Activated CD4-positive, CD25-positive, alpha-beta regulatory T cell treated with anti-CD3 and anti-CD28 coated beads, Interleukin-2, amount 50 U/mL, for 72 hours (primary cell): ENCODE measurements at places on chromosomes 12 and 14.

GRCh38 chr12:1322821-1323220 lies 271.6 kb downstream of the FBXL14 start:
- DNase-seq: no peak

DNA sequence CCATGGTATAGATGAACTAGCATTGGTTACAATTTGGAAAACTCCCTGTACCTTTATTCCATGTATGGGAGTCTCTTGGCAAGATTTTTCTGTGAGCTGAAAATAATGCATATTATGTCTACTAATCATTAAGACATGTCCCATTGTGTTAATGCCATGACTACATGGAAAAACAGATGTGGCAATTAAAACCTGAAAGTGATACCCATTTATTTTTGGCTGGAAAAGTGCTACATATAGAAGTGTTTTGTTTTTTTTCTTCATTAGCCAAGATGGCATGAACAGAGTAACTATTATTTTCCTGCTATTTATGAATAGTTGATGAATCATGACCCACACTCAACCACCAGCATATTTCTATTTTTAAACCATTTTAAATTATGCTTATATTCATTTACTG lies 58.2 kb downstream of the ALG10B start:
- no peak for DNase-seq

DNA sequence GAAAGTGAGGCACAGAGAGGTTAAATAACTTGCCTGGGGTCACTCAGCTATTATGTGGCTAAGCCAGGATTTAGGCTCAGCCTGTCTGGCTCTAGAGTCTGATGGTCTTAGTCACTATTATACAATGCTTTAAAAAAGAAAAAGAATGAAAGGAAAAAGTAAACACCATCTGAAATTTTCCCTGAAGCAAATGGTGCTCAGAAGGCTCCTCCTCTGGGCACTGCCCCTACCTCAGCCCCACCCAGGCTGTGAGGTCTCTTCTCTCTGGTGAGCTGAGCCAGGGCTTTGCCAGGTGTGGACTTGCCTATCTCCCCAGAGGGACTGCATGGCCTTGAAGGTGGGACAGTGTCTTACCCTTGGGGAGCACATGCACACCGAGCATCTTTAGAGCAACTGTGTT lies 117.5 kb upstream of the DYRK2 start:
- DNase-seq: no peak

DNA sequence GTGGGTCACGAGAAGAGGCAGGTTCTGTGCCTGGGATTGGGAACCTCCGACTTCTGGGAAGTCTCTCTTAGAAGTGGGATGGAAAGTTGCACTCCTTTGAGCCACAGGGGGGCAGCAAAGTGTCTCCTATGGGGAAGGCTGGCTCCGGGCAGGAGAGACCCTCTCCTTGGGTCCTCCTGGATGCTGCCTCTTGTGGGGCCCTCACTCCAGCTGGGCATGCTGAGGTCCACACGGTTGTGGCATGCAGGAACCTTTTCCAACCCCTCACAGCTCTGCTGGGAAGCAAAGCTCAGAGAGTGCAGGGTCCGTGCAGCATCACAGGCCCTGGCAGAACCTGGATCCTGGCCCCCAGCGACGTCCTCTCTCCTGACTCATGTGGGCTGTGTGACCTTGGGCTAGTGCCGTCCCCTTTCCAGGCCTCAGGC lies 17.4 kb downstream of the SDSL start:
- DNase-seq: no peak

- no peak for DNase-seq
Observed at GRCh38 chr14:104741803-104742251, 11.1 kb upstream of the SIVA1 start.

GRCh38 chr12:63855299-63855698 lies 10.8 kb downstream of the SRGAP1 start:
- DNase-seq: no peak

GRCh38 chr14:71720978-71721624 lies 211.1 kb upstream of the RGS6 start:
- no peak for DNase-seq

- no peak for DNase-seq
Observed at GRCh38 chr14:63163306-63163705, 40.9 kb upstream of the RHOJ start.

DNA sequence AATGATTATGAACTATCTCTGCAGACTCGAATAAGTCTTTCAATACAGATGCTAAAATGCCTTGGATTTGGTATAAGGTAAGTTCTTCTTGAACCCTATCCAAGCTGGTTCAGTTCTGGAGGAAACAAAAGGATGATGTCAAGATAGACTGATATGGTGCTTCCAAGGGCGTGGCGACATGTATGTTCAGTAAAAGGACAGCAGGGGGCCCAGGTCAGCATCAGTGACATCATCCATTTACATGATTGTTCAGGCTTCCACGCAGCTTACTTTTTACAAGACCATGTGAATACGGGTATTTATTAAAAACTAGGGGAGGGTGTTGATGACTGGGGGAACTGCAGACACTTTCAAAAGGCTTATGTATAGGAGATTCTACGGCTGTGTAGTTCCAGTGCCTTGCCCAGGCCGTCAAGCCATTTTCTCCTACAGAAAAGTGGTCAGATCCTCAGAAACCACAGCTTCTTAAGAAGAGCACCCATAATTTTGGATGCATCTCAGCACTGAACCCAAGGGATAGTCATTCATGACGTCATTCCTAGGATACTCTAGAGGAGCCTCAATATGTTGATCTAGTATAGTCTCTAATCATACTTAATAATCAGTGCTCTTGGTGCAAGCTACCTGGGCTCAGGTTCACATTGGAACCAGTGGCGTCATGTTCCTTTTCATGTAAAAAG lies 527.7 kb downstream of the FUT8 start:
- DNase-seq: no peak

DNA sequence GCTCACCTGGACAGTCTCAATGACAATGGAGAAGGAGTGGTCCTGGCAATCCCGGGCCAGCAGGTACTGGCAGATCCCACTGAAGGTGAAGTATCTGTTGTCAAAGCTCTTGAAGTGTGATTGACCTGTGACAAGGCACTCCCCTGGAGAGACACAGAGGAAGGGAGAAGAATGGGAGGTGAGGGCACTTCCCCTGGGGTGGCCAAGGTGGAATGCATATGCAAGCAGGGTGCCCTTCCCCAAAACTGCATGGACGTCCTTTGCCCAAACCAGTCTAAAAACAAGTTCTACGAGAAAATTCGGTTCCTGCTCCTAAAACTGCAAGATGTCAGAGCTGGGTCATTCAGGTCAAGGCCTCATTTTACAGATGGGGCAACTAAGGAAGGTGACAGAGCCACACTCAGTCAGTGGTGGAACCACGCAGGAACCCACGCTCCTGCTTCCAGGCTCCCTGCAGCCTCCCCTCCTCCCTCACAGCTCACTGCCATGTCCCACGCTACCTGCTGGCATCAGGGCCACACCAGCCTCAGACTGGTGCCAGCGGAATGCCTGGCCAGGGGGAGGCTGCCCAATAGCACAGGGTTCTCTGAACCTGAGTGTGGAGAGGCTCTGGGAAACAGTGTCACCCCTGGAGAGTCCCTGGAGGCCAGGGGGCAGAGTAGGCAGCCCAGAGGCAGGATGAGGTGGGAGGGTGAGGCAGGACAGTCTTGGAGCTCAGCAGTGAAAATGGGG lies 59.2 kb downstream of the VWF start:
- no peak for DNase-seq

DNA sequence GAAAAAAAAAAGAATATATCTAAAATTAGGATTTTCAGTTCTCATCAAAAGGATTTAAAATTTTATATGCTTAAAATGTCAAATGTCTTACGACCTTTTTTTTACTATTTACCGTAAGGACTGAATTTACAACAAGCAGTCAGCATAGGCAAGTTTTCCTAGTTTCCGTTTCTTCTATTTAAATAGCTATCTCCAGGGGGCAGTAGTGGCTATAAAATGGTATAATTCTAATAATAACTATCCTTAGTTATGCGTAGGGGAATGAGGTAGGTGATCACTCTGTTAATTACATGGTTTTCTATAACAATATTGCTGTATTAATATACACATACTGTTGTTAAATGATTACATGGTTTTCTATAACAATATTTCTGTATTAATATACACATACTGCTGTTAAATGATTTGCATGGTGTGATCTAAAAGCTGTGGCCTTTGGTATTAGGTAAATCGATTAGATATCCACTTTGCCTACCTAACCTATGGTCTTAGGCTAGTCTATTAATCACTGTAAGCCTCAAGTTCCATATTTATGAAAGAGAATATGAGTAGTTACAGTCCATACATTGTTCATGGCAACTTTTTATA lies 217.7 kb upstream of the PDZRN4 start:
- DNase-seq: no peak

DNA sequence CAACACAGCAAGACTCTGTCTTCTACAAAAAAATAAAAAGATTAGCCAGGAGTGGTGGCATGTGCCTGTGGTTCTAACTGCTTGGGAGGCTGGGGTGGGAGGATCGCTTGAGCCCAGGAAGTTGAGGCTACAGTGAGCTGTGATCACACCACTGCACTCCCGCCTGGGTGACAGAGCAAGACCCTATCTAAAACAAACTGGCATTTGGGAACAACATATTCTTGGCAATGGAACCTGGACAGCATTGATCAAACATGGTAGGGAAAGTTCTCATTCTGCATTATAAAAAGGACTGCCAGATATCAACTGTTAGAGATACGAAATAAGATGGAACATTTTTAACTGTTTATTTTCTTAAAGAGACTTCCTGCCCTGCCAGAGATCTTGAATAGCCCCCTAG lies 81.5 kb downstream of the PPP2R5C start:
- DNase-seq: no peak

DNA sequence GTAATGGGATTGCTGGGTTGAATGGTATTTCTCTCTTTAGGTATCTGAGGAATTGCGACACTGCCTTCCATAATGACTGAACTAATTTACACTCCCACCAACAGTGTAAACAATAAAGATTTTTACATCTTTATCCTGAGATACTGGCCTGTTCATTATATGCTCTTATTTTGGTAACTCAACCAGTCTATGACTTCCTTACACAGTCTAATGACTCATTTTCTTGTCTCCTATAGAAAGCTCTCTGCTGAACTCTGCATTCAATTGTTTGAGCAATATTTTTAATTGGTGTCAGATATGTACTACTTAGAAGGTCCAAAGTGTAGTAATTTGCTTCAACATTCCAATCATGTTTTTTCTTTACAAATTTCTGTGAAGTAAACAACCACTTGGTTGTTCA lies 1351.8 kb downstream of the FSCB start:
- no peak for DNase-seq

- DNase-seq: no peak
Observed at GRCh38 chr14:83556065-83556464, 1973.9 kb upstream of the FLRT2 start.

DNA sequence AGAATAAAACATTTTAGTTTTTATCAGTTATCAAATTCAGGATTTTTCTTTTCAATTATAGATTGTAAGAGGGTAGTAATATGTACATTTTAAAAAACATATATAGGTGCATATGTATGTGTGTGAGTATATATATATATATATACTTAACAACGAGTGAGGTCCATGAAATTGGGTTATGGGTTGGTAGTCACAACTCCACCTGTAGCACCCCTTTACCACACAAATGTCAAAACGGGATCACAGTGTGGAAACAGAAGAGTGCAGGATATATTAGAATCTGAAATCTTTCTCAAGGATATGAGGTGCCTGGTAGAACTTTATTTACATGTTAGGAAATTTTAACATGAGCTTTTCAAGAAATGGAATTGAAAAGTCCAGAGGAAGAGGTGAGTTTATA lies 31.3 kb downstream of the MIA2 start:
- DNase-seq: no peak

DNA sequence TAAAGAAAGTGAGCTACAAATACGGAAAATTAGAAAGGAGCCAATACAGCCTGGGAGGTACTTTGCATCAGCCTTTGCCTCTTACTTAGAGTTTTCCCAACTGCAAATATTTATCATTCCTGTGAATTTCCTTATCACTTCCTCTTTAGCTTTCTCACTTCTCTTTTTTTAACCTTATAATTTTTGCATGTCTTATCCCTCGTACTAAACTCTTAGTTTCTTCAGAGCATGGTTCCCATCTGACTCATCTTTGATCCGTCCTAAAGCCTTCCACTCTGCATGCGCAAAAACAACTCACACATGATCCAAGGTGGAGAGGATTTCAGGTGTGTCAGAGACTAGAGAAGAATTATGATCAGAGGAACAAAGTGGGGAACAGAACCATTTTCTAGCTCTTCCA lies 9.6 kb upstream of the SNAPC1 start:
- no peak for DNase-seq

DNA sequence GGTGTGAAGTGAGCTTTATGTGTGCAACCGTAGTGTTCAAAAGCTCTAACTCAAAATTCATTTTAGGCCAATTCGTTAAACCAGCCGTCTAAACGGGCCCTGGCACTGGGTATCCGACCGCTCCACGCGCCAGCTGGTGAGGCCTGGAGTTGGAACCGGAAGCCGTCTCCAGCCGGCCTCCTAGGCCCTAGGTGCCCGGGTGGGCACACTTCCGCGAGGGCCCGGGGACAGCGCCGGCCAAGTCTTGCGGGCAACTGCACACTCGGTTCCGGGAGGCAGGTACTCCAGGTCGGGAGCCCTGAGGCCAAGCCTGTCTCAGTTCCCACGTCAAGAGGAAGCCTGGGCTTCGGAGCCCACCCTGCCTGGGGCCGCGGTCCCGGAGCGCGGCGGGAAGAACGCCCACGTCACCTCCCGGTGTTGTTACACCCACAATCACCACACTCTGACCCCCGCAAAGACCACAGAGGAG lies 16.2 kb downstream of the OTX2 start:
- DNase-seq: no peak

DNA sequence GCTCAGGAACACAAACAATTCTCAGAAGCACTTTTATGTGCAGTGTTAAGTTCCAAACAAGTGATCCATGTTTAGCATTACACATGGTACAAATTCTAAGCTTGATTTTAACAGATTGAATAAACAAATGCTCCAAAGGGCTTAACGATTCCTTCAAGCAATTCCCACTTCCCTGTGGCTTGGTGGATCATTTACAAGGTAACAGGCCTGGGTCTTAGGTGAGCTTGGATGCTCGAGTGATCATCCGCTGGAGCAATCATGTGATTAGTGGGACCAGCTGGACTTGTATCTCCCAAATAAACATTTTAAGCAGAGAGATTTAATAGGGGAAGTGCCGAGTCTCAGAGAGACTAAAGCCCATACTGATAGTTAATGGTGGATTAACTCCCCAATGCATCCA lies 70.7 kb downstream of the CALM1 start:
- no peak for DNase-seq

GRCh38 chr14:61334197-61334701 lies 12.9 kb downstream of the PRKCH start:
- no peak for DNase-seq
